ENCODE measurements at places on chromosomes 11 and 22.
A peak's percentile ranks its signal among the peaks of the same experiment; 100 is the strongest.

DNA sequence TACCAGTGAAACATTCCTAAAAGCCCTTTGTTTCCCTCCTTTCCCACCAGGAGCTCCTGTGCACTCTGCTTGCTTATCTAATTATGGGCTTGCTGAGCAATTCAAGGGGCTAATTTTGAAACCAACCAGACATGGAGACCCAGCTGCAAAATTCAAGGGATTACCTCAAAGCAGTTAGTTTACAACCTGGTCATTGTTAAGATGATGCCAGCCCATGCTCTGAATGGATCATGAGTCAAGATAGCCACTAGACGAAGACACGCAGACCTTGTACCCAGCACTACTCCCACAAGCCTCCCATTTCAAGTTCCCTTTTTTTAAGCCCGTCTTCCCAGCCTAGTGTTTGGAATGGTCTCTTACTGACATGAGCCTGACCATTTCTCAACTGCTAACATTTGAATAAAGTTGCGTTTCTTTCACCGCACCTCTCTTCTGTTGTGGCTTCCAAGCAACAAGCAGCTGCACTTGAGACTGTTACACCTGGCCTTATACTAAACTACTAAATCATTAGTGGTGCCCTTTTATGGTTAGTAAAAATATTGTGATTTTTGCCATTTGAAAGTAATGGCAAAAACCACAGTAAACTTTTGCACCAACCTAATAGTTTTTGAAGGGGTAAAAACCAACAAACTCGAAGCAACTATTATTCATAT, 315.3 kb upstream of the LUZP2 start:
- DNase-seq, result no peak

DNA sequence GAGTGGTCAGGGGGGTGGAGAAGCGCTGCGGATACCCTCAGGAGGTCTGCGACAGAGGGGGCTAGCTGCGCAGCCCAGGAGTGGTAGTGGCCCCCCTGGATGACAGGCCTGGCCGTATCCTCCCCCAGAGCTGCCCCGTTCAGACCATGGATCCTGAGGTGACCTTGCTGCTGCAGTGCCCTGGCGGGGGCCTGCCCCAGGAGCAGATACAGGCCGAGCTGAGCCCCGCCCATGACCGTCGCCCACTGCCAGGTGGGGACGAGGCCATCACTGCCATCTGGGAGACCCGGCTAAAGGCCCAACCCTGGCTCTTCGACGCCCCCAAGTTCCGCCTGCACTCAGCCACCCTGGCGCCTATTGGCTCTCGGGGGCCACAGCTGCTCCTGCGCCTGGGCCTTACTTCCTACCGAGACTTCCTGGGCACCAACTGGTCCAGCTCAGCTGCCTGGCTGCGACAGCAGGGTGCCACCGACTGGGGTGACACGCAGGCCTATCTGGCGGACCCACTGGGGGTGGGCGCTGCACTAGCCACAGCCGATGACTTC, 505 bp downstream of the NUDT22 start:
- DNase-seq, result peak; percentile 34

DNA sequence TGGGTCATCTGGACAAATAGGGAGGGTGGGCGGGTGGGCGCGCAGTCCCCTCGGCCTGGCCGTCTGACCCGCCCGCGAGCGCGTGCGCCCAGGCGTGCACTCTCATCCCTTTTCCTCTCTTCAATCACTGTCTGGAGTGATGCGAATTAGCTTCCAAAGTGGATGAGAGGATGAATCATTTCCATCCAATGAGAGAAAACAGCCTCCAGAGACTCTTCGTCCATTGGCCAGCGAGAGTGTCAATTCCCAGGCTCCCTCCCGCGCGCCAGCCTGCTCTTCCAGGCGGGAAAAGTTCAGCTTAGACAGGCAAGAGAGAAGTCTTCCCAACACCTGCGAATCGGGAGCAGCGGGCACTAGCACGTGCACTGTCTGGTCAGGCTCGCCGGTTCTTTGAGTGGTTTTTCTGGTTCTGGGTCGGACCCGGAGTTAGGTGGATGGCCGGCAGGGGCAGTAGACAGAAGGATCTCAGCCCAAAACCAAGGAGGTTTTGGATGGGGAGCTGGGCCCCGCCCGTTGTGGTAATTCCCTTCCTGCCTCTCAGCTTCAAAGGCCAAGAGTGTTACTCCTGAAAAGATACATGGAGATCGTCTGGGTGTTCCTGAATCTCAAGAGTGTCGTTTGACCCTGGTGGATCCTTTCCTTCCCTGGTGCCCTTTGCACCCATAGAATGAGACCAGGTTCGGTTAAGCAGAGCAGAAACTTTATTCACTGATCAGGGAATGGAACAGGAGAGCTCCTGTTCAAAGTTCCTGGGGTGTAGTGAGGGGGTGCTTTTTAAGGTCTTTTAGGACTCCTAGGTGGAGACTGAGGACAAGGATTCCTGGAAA, 33.4 kb upstream of the GLYATL1 start:
- no peak for DNase-seq

DNA sequence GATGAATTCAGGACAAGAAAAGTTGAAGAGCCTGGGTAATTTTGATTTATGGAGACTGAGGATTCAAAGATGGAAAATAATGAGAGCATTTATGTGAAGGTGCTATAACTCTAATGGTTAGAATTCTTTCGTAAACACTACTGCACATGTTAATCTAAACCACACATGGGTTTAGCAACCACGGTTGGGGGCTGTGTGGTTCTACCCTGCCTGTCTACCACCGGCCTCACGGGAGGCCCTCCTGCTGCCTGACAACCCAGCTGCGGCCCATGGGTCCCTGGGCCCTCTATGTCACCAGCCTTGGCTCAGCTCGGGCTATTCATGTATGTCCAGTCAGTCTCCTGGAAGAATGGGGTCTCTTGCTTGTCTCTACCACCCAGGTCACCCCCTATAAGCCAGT, 68.5 kb upstream of the ARFGAP3 start:
- no peak for DNase-seq

- peak; percentile 2 for DNase-seq
These were observed 68.7 kb downstream of the DDX10 start for GRCh38 chr11:108733479-108734116.

DNA sequence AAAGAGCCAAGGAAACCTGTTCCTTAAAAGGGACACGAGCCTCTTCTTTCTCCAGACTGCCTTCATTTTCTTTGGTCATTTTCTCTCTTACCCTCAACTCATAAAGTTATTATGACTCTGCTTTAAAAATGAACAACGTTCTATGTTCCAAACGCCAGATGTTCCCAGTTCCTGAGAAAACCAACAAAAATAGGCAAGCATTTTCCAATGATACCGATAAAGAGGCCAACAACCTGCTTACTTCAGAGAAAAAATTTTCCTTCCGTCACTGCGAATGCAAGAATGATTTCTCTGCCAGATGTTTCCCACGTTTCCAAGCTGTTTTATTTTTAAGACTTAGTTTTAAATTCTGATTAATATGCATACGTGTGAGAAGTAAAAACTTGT, 315 bp upstream of the TRPC6 start:
- no peak for DNase-seq
